ENCODE measurements at places on chromosomes 11 and 22.
A peak's percentile ranks its signal among the peaks of the same experiment; 100 is the strongest.

- DNase-seq, result no peak
These were observed 108.9 kb downstream of the CD44 start for GRCh38 chr11:35247863-35248262.

GRCh38 chr11:64107303-64107702 lies 58.6 kb downstream of the MACROD1 start:
- DNase-seq, result no peak

GRCh38 chr11:131065435-131066413 lies 149.4 kb upstream of the SNX19 start:
- DNase-seq, result peak; percentile 25

- no peak for DNase-seq
These were observed 30.7 kb downstream of the PIWIL4 start for GRCh38 chr11:94597896-94598295.

DNA sequence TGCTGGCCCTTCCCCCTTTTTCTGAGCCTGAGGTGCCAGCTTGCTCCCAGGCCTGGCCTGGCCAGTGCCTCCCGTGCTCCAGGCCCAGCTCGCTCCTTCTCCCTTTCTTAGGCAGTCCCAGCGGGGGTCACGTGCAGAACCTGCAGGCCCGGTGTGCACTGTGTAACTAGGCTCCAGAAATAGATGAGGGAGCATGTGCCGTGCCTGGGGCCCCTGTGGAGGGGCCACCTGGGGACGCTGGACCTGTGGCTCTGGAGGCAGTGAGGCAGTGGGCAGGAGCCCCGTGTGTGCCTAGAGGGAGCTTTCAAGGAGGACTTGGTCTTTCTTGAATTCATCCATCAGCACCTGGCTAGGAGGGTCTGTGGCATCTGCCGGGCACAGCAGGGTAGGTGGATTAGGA lies 11.5 kb downstream of the PTDSS2 start:
- DNase-seq, result no peak

DNA sequence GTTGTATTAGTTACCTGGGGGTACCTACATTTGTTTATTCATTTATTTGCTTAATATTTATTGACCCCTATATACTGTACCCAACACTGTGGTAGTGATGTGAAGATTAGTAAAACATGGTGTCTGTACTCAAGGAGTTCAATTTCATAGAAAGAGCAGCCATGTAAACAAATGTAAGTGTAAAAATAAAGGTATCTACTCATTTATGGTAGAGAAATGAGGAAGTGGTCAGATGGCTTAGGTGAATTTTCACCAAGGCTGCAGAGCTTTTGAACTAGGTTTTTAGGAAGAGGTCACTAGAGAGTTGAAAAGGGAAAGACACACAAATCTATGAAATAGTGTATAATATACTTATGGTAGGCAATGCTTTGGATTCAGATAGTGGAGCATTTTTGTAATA lies 11.1 kb downstream of the CTR9 start:
- DNase-seq, result no peak

- no peak for DNase-seq
These were observed 19.4 kb downstream of the RNF185 start for GRCh38 chr22:31179345-31179744.

DNA sequence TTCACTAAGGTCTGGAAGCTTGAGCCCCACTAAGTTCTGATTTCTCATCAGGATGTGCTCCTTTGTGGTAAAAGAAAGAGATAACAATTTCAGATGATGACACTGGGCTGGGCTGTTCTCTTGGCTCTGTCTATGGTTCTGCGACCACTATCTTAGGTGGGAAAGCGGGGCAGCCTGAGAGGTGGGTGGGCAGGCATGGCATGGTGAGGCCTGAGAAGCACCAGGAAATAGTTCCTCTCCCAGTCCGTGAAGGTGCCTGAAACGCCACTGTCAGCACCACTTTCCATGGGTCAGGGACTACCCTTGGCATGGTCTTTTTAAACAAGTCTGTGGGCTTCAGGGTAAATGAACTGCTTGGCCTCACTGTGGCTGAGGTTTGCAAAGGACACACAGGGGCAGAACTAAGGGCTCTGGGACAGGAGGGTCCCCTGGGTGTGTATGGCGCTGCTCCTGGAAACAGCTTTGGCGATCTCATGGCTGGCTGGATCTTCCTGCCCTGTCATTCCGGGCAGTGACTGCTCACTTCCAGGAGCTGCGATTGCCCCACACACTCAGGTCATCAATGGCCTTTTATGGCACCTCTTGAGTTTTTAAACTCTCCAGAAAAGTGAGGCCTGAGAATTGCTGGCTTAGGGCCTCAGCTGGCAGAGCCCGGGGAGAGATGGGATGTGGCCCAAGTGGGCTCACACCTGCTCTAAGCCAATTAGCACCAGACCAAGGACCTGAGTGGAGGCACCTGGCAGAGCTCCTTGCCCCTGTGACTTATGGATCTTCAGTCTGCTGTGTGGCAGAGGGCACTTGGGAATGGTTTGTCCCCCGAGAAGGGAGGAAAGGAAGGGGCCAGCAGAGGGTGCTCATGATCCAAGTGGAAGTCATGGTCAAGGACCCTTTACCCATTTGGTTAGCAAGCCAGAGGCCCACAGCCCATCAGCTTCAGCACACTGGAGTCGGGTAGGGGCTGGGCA lies 55.6 kb upstream of the LYVE1 start:
- DNase-seq, result peak; percentile 20

GRCh38 chr11:11731311-11732083 lies 109.7 kb upstream of the GALNT18 start:
- DNase-seq, result peak; percentile 68

DNA sequence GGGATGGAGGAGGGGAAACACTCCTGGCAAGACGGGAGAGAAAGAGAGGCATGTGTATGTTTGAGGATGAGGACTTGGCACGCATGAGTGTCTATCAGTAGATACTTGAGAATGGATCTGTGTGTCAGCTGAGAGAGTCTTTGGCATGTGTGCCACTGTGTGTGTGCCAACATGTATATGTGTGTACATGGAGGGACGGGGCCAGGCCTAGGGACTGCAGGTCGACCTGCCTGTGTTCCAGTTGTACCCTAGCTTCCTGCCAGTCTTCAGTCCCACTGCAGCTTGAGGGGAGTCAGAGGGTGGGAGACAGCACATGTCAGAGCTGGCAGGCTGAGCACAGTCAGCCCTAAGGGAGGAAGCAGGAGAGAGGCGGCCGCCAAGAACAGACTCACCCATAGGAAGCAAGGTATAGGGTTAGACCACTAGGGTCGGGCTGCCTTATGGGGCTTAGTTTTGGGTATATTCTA lies 5.6 kb downstream of the CLCF1 start:
- no peak for DNase-seq

- DNase-seq, result no peak
These were observed 80.1 kb upstream of the NNMT start for GRCh38 chr11:114215871-114216795.

GRCh38 chr11:41222236-41222635 lies 237.2 kb downstream of the LRRC4C start:
- no peak for DNase-seq

DNA sequence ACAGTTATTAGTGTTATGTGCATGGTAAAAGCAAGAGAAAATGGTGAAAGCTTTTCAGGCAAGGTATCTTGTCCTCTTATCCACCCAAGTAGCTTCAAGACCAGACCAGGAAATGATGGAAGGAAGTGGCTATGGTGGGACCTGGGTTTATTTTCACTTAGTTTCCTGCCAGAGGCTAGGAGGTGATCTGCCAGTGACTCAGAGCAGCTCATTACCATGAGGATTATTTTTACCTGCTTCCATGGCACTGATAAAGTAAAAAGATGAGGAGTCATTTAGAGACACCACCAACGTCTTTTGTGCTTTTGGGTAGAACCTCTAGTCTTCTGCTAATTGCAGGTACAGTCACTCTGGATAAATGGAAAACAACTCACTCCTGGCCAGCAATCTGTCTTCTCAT lies 339.9 kb upstream of the KIRREL3 start:
- no peak for DNase-seq

DNA sequence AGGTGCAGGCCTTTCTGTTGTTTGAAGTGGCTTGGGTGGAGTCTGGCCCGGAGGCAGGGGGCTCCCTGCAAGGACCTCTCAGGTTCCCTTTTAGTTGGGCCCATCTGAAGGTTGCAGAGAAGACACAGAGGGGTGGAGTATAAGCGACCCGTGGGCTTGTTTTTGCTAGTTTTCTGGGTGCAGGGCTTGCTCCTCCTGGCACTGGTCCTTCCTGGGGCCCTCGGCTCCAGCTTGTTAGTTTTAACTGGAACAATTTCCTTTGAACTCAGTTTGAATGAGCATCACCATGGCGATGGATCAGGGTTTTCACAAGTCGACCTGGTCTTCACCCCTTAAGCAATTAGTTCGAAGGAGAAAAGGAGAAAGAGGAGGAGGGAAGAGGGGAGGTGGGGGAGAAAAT lies 28.5 kb upstream of the OAF start:
- no peak for DNase-seq

GRCh38 chr11:35681163-35681767 lies 18.7 kb downstream of the TRIM44 start:
- no peak for DNase-seq

DNA sequence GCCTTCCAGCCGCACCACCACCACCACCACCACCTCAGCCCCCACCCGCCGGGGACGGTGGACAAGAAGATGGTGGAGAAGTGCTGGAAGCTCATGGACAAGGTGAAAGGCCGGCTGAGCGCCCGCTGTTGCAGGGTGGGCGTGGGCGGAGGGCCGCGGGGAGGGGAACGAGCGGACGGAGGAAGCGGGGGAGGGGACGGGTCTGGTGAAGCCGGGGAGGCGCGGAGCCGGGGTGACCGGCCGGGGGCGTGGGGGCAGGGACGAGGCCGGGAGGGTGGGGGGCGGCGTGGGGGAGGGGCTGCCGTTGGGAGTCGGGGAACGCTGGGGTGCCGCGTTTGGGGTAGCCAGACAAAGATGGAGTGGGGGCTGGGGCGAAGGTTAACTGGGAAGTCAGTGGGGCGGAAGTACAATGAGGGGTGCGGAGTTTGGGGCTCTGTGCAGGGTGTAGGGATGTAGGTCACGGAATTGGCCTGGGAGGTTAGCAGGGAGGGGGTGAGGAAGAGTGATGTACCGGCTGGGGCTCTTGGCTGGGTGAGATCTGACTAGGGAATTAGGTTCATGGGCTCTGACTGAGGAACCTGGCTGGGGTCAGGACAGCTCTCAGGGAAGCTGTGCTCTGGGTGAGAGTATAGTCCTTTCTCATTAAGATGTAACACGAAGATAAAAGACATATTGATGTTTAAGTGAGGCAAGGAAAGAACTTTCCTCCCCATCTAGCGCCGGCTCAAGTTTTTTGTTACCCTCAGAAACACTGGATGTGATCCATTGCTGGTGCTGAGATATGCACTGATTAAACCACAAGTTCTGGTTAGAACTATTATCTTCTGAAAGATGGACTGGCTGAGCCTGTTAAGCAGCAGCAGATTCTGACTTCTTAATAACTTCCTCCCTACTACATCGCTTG lies 624 bp downstream of the CBL start:
- DNase-seq, result peak; percentile 55

GRCh38 chr11:129853518-129854231 lies 38.0 kb downstream of the TMEM45B start:
- peak; percentile 89 for DNase-seq

DNA sequence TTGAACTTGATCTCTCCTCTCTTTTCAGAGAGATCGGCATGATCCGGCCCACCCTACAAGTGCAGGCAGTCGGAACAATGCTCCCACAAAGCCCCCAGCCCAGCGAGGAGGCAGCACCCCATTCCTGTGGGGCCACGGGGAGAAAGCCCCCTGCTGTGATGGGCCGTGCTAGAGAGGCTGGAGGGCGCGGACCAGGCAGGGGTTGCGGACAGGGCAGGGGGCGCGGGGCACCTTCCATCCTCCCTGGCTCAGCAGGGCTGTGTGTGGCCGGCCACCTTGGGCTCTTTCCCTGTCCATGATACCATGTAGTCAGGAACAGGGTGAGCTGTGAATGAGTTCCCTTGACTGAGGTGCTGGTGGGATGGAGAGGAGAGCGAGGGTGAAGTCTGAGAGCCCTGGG lies 379.8 kb downstream of the BRD1 start:
- DNase-seq, result no peak

DNA sequence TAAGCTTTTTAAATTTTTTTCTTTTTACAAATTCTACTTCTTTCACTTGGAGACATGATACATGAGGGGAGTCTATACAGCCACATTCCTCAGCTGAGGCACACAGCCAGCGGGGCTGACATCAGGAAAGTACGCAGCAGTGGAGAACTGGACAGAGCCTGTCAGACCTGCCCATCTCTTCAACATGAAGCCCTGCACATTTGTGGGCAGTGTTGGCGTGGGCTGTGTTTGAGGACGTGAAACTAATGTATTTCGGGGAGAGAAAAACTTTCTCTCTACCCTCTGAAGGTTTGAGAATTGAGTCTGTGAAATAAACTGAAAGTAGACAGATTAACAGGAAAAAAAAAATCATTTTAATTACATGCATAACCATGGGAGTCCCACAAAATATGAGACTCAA lies 84.8 kb upstream of the HTATIP2 start:
- no peak for DNase-seq

DNA sequence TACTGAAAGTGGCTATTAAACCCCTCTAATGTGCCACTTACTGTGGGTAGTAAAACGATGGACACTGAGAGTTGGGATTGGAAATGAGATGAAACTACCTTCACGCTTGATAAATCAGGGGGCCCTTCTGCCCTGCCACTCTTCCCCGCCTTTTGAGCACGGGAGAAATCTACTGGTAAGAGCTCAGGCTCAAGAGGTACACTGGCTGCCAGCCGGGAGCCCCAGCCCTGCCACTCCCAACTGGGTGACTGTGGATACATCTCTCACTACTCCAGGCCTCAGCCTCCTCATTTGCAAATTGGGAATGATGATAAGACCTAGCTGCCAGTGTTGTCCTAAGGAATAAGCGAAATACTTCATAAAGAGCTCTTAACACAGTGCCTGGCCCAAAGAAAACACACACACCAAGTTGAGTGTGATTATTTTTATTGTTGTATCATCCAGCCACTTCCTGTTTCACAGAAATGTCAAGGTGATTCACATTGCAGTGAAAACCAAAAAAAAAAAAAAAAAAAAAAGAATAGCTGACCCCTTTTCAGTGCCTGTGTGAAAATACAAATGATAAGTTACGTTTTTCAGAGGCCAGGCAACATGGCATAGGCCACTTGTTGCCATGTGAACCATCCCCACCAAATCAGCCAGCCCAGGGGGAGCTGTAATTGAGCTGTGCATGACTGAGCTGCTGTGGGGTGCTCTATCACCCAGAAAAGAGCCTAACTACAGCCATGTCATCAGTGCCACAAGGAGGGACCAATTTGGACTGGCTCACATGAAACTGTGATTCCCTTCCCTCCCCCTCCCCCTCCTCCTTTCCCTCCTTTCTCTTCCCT lies 4.4 kb upstream of the ZNRD2 start:
- no peak for DNase-seq

- no peak for DNase-seq
These were observed 203.7 kb downstream of the FAM181B start for GRCh38 chr11:82529936-82530335.

GRCh38 chr11:850775-851763 lies 8.4 kb downstream of the TSPAN4 start:
- peak; percentile 22 for DNase-seq

GRCh38 chr11:111723595-111723994 lies 42.6 kb downstream of the PPP2R1B start:
- no peak for DNase-seq

All from NCI-H1417 (cell line).